ENCODE measurements at places on chromosomes 4 and X.

- no peak for DNase-seq
Measured at GRCh38 chrX:80749404-80749803, 60.3 kb downstream of the BRWD3 start.

DNA sequence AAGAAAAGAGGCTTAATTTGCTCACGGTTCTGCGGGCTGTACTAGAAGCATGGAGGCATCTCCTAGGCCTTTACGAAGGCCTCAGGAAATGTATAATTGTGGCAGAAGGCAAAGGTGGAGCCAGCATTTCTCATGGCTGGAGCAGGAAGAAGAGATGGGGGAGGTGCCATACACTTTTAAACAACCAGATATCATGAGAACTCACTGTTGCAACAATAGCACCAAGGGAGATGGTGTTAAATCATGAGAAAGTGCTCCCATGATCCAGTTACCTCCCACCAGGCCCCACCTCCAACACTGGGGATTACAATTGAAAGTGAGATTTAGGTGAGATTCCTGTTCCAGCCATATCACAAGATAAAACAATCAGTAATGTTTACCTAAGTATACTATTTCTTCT is 45.5 kb downstream of the MTHFD2L start:
- DNase-seq: no peak

GRCh38 chr4:174600391-174600790 is 78.1 kb upstream of the HPGD start:
- DNase-seq: no peak

DNA sequence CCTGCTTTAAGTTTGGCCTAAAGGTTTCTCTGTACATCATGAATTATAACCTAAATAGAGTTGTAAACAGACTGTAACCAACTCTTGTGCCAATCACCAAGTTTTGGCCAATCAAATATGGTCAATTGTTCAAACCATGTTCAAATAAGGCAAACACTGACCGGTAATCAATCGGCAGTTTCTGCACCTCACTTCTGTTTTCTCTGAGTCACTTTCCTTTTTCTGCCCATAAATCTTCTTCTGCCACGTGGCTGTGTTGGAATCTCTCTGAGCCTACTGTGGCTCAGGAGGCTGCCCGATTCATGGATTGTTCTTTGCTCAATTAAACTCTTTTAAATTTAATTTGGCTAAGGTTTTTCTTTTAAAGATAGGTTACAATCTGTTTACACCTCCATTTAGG is 16.5 kb upstream of the ENPP6 start:
- no peak for DNase-seq

DNA sequence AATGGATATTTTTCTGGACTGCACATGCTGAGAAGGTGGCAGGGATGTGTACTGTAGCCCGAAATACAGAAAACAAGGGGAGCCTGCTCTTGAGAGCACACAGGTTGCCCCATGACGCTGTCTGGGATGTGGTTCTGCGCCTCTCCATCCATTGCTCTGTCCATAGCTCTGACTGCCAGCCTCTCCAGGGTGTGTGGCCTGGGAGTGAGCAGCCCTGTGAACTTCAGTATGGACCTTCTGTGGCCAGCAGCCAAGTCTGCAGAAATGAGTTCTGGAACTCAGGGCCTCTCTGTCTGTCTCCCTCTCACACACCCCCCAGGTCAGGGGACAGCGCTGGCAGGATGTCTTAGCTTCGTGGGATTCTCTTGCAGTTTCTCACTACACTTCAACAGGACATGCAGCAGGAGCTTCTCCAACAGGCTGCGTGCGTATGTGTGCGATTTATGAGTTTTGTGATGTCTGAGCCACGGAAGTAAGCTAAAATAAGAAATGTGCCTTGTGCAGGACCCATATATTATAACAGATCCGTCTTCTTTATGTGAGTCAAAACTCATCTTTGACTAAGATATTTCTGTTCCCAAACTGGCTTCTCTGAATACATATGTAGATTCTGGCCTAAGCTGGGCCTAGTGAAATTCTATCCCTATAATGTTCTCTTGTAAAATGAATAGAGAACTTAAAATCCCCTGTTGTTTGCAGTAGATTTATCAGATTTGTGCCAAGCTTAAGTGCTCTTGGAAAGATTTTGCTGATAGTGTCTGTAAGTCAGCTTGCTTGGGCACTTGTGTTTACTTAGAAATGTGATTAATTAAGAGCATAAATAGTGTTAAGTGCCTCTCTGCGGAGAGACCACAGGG is 40.0 kb downstream of the PROM1 start:
- DNase-seq: no peak

GRCh38 chr4:184850431-184851199 is 24.8 kb upstream of the ACSL1 start:
- DNase-seq: no peak

DNA sequence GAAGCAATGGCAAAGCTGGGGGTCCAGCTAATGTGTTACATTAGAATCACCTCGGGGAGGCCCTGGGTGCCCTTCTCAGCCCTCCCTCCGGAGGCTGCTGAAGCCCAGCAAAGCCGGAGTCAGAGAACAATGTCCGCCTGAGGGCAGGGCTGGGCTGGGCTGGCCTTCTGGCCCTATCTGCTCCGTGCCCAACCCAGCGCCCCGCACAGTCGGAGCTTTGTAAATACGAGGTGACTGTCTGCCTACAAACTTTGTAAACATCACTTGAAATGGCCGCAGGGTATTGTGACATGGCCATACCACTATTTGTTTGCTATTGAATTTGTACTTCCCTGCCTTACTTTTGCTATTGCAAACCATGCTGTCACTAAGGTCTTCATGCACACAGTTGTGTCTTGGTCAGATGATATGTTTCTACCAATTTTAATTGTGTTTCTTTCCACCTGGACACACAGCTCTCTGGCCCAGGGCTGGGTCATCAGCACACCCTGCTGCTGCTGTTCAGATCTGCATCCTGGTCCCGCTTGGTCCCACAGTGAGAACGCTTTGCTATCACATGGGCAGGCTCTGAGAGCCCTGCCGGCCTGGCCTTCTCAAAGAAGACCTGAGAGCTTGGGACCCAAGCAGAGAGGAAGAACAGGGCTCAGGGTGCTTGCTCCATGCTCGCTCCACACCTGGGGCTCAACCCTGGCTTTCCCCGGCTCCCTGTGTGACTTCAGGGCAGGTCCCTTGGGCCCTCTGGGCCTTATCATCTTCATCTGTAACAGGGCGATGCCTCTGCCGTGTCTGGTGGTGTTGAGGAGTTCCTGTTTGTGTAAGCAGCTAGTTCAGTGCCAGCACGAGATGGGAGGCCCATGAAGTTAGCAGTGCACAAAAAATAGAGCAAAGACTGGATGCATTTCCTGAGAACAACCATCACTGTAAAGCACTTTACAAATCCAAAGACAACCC is 2.3 kb downstream of the S100P start:
- no peak for DNase-seq

DNA sequence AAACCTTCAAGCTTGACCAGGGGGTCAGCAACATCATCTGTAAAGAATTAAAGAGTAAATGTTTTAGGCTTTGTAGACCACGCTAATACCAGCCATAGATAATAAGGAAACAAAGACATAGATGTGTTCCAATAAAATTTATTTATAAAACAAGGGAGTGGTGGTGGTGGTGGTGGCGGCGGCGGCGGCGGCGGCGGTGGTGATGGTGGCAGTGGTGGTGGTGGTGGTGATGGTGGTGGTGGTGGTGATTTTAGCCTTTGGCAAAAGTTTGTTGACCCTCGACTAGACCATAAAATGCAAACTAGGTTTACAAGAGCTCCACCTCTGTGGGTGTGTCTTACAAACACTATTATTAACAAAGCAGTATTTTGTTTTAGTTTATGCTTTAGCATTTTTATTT is 222.3 kb upstream of the SPOCK3 start:
- no peak for DNase-seq

DNA sequence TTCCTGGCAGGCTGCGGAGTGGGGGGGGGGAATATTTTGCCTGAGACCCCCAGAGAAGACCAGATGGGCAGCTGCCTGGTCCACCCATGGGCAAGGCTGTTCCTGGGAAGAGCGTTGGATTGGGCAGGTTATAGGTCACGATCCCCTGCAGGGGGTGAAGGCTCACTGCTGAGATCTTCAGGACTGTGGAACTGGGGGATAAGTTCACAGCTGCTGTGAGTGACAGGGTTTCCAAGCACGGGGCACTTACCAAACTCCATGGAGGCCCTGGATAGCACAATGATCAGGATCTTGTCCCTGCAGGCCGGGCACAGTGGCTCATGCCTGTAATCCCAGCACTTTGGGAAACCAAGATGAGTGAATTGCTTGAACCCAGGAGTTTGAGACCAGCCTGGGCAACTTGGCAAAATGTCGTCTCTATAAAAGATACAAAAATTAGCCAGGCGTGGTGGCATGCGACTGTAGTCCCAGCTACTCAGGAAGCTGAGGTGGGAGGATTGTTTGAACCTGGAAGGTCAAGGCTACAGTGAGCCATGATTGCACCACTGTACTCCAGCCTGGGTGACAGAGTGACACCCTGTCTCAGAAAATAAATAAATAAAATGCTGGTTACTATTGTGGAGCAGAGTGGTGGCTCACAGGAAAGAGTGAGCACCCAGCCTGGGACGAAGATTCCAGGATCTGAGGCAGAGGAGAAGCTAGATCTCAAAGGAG is 68.0 kb upstream of the HELT start:
- no peak for DNase-seq

DNA sequence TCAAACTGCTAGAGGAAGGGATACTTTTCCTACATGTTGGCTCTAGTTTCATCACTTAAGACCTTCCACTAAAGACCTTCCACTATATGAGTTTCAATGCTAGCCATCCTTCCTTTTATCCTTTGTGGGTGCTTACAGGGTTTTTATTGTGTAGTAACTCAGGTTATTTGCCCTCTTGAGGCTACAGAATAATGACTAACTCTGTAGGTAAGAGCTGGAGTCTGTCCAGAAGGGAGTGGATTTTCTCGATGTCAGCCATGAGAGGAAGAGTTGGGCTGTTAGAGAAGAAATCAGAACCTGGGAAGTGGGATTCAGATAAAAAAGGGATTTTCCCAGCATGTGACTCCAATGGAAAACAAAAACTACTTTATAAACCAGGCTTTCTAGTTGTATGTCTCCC is 27.5 kb upstream of the HERC5 start:
- DNase-seq: no peak

DNA sequence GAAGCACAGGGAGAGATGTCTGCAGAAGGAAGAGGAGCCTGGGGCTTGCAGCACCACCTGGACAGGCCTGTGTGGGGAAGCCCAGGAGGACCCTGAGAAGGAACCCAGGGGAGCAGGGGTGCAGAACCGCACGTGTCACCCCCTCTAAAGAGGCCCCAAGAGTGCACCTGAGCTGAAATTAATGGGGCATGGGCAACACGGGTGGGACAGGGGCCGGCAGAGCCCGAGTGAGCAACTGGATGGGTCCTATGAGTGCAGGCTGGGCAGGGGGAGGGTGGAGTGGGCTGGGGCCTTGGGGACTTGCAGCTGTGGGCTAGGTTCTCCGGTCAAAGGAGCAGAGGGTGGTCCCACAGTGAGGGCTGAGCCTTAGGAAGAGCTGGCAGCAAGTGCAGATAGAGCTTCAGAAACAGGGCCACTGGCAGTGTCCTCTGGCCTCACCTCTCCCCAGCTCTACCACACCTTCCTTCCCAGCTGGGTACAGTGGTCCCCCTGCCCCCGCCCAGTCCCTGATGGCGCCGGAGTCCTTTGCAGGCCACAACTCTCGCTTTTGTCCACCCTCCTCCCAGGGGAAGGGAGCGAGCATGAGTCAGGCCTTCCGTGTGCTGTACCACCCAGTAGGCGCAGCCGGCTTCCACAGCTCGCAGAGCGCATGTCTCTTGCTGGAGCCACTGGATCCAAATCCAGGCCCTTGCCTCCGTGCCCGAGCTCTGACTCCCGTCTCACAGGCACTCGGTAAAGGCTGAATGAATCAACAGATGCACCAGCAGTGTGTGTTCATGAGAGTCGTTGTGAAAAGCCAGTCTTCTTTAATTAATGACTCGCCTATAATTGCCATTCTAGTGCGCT is 131.6 kb downstream of the HMX1 start:
- no peak for DNase-seq

- DNase-seq: no peak
Measured at GRCh38 chr4:78558410-78558809, 6.8 kb downstream of the ANXA3 start.

DNA sequence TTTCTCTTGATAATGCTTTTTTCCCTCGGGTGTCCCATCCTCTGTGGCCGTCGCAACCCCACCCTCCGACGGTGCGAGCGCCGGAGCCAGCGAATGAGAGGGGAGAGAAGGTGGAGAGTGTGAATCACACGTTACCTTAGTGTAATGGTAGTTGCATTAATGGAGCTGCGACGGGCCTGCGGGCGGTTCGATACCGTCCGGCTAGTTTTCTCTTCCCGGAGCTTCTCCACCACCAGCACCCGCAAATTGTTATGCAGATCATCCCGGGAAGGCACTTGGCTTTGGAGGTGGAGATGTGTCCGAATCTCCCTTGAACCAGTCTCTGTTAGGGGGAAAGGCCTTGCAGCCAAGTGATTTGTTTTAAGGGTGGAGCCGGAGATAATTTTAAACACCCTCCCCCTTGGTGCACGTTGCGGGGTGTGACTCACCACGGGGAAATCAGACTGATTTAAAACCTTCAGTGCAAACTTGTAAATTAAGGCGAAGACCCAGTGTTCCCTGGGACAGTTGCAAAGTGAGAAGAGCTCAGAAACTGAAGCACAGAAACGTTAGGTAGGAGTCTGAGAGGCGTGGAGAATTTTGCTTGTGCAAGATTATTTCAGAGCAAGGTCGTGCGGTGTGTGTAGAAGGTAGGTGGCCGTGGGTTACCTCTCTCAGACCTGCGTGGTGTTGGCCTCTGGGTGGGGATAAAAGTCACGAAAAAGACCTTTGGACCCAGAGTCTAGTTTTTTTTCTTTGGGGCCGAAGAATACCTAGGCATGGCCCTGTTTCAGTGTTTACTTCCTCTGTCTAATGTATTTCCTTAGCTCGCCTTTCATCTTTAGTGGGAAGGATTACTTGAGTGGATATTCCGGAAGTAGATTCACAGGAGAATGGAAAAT is 1.3 kb downstream of the AFF1 start:
- peak; percentile 50 for DNase-seq

GRCh38 chr4:153432965-153433753 is 33.0 kb upstream of the TMEM131L start:
- DNase-seq: peak; percentile 21

DNA sequence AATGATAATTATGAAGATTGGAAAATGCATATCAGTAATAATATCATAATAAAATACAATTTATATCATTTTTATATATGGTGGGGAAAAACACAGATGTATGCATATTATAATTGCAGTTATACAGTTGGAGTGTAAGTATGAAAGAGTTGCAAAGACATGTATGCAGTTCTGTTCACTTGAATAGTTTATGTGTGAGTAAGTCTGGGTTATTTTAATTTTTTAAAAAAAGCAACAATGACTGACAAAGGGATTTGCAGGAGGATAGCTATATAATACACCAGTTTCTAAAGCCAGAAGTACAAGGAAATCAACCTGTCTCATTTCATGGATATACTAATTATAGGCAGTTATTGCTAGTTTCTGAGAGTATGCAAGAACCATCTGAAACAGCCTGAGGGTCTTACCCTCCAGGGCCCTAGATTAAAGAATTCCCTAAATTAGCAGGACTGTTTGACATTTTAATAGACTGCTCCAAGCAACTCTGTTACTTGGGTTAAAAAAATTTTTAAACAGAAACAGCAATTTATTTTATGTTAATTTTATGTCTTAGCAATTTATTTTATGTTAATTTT is 40.2 kb downstream of the FAM114A1 start:
- no peak for DNase-seq

- DNase-seq: no peak
Measured at GRCh38 chr4:122879001-122879400, 43.4 kb downstream of the NUDT6 start.

- no peak for DNase-seq
Measured at GRCh38 chr4:17260166-17260907, 251.6 kb downstream of the QDPR start.
